ENCODE measurements at places on chromosomes 11 and 22.

DNA sequence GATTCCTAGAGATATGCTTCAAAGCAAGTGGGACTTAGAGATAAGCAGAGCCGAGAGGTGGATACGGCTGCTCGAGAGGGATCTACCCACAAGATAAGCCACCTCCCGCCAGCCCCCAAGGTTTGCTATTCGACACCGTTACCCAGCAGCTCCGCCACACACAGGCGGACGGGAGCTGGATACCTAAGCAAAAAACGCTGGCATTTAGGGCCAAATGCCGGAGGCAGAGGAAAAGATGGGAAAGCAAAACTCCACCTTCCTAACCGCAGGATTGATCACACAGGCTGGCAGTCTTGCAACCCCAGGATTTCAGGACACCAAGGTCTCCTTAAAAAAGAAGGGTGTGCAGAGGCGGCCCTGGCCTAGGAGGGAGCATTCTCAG is 709 bp downstream of the FTH1 start:
- DNase-seq, result peak; percentile 30

GRCh38 chr11:117820071-117820470 is 4.5 kb downstream of the FXYD2 start:
- DNase-seq, result no peak

- DNase-seq, result no peak
Observed at GRCh38 chr22:41745968-41746367, 46.7 kb downstream of the MEI1 start.

GRCh38 chr11:77596626-77597025 is 6.9 kb downstream of the AQP11 start:
- no peak for DNase-seq

- no peak for DNase-seq
Observed at GRCh38 chr11:55773138-55773537, at the start of gene OR5D13. TSS of gene OR5D13 (plus strand) at chr11:55773438. CDS start at chr11:55773438, 0 bp downstream.

DNA sequence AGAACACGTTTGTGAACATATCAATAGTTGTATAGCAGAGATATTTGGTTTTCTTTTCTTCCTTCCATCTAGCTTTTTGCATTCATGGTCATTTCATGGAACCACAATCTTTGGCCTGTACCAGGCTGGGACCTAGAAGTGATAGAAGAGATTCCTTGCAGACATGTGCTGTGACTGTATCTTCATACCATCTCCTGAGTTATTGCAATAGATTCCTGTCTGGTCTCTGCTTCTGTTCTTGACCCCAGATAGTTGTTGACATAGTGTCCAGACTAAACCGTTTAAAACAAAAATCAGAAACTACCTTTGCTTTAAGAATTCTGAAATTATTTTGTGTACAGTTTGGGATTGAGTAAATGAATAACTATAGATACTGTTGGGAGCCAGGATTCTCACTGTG is 16.8 kb downstream of the PANX1 start:
- no peak for DNase-seq

DNA sequence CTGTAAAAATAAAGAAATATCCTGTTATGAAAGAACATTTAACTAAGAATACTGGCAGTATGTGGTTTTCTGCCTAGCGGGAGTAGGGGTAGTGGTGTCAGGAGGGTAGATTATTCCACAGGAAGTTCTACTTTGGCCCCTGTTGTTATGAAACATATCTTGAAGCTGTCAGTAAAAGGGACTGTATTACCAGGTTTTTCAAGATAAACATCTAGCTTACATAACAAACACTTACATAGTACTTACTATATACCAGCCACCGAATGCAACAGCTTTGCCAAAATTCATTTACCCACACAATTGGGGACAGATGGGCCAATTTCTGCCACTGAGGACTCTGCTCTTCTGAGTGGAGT is 3.7 kb downstream of the TMEM123 start:
- no peak for DNase-seq
